NCI-H1930 (cell line): ENCODE measurements at places on chromosomes 11 and 22.

DNA sequence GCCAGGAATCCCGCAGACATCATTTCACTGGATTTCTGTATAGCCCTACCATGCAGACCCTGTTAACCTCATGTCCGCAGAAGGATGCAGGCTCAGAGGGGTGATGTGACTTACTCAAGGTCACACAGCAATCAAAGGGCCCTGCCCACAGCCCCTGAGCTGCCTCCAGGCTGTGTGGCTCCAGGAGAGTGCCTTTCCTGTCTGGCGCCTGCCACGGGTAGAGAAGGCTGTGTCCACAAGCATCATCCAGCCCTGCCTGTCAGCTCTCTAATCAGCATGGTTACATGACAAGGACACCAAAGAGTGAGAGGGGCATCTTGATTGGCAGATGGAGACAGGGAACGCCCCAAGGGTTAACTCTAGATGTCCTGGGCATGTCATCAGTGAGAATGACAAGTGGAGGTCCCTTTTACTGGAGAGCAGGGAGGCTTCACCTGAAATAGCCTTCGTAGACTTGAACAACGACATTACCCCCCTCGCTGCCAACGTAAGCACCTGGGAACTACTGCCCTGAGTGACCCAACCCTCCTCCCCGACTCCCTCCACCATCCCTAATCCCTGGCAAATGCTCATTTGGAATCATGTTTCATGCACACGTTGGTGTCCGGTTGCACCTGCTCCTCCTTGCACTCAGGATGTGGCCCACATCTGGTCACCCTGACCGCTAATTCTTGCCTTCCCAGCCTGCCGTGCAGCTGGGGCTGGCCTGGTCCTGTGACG is 6.9 kb downstream of the FGF19 start:
- DNase-seq: no peak

- no peak for DNase-seq
Measured at GRCh38 chr11:75344761-75345454, 6.6 kb downstream of the ARRB1 start.

GRCh38 chr11:115155978-115156377 is 348.2 kb downstream of the CADM1 start:
- DNase-seq: no peak

GRCh38 chr22:32985899-32986765 is 72.0 kb downstream of the SYN3 start:
- no peak for DNase-seq

DNA sequence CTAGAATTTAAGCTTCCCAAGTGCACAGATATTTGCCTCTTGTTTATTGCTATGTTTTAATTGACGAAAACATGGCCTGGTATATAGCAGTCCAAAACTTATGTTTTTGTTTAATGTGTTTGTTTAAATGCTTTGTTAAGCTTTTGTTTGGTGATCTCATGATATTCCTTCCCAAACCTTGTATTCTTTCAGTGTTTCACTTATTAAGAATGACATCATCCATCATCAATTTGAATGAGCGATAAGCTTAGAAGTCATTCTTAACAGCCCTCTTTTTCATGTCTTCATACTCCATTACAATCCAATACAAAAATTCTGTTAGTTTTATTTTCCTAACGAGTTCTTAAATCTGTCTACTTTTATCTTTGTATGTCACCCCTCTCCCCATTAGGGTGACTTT is 206.0 kb downstream of the DYNC2H1 start:
- DNase-seq: no peak

GRCh38 chr11:112961751-112962578 is 745 bp downstream of the NCAM1 start:
- no peak for DNase-seq

DNA sequence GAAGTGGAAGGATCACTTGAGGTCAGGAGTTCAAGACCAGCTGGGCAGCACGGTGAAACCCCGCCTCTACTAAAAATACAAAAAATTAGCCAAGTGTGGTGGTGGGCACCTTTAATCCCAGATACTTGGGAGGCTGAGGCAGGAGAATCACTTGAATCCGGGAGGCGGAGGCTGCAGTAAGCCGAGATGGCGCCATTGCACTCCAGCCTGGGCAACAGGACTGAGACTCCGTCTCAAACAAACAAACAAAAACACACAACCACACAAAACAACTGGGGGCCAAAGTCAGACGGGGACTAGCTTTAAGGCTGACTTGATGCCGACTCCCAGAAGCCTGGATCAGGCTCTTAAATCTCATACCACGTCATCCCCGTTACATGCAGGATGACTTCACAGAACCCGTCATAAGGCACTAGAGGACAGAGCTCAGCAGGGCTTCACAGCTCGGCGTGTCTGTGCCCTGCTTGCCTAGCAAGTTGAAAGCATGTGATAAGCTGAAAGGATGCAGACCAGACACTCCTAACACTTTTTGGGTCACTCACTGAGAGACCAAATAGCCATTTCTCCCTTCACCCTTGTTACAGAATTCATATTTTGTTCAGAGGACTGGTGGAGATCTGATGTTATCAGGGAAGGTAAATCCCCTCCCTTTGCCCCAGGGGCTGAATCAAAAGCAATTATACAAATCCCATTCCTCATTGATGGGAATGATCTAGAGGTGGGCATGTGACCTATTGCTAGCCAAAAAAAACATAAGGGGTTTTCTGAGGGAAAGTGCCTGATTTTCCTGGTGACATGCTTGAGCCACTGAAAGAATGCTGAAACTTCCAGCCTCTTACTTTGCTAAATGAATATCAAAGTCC is 65.4 kb downstream of the GAB2 start:
- no peak for DNase-seq

- no peak for DNase-seq
Measured at GRCh38 chr11:131499199-131499598, 128.8 kb downstream of the NTM start.

DNA sequence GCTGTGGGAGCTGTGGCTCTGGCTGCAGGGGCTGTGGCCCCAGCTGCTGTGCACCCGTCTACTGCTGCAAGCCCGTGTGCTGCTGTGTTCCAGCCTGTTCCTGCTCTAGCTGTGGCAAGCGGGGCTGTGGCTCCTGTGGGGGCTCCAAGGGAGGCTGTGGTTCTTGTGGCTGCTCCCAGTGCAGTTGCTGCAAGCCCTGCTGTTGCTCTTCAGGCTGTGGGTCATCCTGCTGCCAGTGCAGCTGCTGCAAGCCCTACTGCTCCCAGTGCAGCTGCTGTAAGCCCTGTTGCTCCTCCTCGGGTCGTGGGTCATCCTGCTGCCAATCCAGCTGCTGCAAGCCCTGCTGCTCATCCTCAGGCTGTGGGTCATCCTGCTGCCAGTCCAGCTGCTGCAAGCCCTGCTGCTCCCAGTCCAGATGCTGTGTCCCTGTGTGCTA is 514 bp downstream of the KRTAP5-9 start:
- DNase-seq: no peak
